GM23338 (cell line): ENCODE measurements at places on chromosomes 5 and 9. TPM values are rescaled to one million over a fixed set of nuclear protein-coding genes. Genes with fewer than 3 reads are reported as not detected.

The SPINK13 gene
- not detected in 2 replicates for total RNA-seq

The IPPK gene
- 11.8 and 17.5 TPM in 2 replicates for total RNA-seq

The FOXE1 gene
- 0.35 and 0.45 TPM in 2 replicates for total RNA-seq

DNA sequence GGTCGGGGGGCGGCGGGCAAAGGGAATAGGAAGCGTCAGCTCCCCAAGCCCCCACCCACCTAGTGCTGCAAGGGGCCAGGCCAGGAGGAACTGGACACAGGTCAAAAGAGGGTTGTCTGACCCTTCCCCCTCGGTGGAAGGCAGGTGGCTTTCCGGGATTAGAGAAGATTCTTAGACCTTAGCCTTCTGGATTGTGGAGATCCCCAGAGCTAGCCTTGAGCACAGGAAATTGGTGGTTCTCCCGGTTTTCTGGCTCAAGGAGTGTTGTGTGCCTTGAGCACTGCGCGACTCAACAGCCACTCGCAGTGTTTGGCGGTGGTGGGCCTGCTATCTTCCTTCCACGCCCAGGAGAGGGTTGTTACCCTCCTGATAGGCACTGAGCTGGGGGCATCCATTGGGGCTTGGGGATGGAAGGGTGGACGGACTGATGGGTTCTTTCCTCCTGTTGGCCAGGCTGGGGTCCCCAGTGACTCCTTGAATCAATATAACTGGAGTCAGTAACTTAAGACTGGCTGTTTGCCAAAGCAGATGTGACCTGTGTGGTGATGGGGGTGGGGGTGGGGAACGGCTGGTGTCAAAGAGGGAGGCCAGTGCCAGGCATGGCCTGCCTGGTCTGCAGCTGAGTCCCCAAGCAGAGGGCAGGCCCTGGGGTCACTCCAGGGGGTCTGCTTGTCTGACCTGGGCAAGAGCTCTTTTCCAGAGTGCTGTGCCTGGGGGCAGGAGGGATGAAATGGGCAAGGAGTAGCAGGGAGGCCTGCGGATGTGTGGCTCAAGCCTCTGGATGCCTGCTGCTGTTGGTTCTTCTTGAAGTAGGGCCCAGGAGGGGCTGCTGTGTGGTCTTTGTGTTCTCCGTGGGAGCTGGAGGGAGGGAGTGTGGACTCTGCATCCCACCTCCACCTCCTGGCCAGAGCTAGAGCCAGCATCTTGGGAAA lies 2.1 kb downstream of the FGF18 start:
- DNase-seq, result peak; percentile 28
- peaks cover 45% of the 10 kb centered on the region for H3K27me3 ChIP-seq

GRCh38 chr5:176529116-176529740 lies 8.0 kb downstream of the RNF44 start:
- peaks cover 10% of the 10 kb centered on the region for H3K4me1 ChIP-seq
- H3K27ac ChIP-seq, result no peak overlapping the region
- no peak overlapping the region for H3K4me3 ChIP-seq
- no peaks in the 10 kb centered on the region for H3K27me3 ChIP-seq

- H3K27ac ChIP-seq, result no peak overlapping the region
- H3K27me3 ChIP-seq, result no peaks in the 10 kb centered on the region
- H3K4me1 ChIP-seq, result 0 out of 2 replicates have a peak, but pooled peaks cover 3% of the 10 kb centered on the region
These were observed 28.1 kb downstream of the CARTPT start for GRCh38 chr5:71747182-71747581.

GRCh38 chr5:8770431-8770830 lies 775.4 kb downstream of the SEMA5A start:
- no peaks in the 10 kb centered on the region for H3K4me1 ChIP-seq
- no peak overlapping the region for H3K4me3 ChIP-seq
- H3K36me3 ChIP-seq, result no peaks in the 10 kb centered on the region
- DNase-seq, result no peak
- H3K27me3 ChIP-seq, result no peaks in the 10 kb centered on the region

DNA sequence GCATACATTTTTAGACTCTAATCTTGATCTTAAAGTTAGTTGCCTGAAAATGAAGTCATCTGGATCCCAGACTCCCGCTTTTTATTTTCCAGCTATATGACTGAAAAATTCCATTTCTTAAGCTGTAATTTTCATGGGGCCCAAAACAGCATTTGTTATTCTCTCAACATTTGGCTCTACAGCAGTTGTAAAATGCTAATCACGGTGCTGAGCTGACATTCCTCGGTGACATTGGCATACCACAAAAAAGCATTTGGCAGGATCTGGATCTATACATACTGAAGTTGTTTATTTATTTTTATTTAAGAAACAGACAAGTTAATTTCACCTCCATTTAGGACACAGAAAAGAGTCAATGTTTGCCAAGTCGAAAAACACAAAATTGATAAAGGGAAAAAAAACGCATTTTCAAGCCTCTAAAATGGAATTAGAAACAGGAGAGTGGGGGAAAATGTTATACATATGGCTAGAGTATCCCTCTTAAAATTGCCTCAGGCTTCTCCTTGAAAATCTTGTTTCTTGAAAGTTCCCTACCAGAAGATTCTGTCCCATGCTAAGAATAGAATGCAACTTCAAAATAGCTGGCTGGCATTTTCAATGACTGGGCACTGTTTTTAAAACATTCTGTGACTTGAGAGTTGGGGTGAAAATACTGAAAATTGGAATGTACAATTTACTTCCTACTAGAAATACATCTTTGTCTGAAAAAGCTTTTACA lies 207.5 kb upstream of the TBCA start:
- H3K4me1 ChIP-seq, result peaks cover 27% of the 10 kb centered on the region
- H3K36me3 ChIP-seq, result no peaks in the 10 kb centered on the region
- no peak overlapping the region for H3K4me3 ChIP-seq
- no peak overlapping the region for H3K27ac ChIP-seq
- peaks cover 15% of the 10 kb centered on the region; the same call in 1 of the 2 replicates for H3K27me3 ChIP-seq

GRCh38 chr9:89890326-89890980 lies 285.6 kb downstream of the GADD45G start:
- no peaks in the 10 kb centered on the region for H3K27me3 ChIP-seq
- no peaks in the 10 kb centered on the region for H3K36me3 ChIP-seq
- H3K4me1 ChIP-seq, result no peaks in the 10 kb centered on the region
- H3K4me3 ChIP-seq, result no peak overlapping the region
- no peak for DNase-seq
- H3K27ac ChIP-seq, result no peak overlapping the region

DNA sequence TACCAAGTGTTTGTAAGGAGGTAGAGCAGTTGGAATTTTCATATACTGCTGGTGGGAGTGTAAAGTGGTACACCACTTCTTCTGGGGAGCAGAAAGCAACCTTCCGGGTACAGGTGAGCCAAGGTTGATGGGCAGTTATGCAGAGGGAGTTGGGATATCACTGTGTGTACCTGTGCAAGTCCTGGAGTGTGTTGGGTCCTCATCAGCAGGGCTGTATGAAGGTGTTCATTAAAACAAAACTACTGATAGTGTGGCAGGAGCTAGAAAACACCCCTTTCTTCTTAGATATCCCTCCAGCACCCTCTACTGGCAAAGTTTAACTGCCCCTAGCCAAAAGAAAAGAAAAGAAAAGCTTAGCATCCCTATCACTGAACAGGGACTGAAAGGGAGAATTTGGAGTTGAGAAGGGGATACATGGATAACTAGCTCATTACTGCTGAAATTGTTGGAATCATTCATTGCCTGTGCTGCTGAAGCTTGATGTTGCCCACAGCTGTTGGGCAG lies 10.7 kb downstream of the MARCHF6 start:
- peaks cover 4% of the 10 kb centered on the region; the same call in 1 of the 2 replicates for H3K4me1 ChIP-seq
- H3K4me3 ChIP-seq, result no peak overlapping the region
- no peak overlapping the region for H3K27ac ChIP-seq
- DNase-seq, result peak; percentile 69
- peaks cover 3% of the 10 kb centered on the region; the same call in 1 of the 2 replicates for H3K36me3 ChIP-seq

GRCh38 chr5:169531631-169532030 lies 51.9 kb upstream of the SPDL1 start:
- H3K27ac ChIP-seq, result no peak overlapping the region
- no peak overlapping the region for H3K4me3 ChIP-seq
- no peaks in the 10 kb centered on the region for H3K36me3 ChIP-seq
- peaks cover 14% of the 10 kb centered on the region for H3K4me1 ChIP-seq
- no peaks in the 10 kb centered on the region for H3K27me3 ChIP-seq
